ENCODE measurements at places on chromosomes 3 and 15. TPM values are rescaled to one million over a fixed set of nuclear protein-coding genes. Genes with fewer than 3 reads are reported as not detected.
A peak's percentile ranks its signal among the peaks of the same experiment; 100 is the strongest.

DNA sequence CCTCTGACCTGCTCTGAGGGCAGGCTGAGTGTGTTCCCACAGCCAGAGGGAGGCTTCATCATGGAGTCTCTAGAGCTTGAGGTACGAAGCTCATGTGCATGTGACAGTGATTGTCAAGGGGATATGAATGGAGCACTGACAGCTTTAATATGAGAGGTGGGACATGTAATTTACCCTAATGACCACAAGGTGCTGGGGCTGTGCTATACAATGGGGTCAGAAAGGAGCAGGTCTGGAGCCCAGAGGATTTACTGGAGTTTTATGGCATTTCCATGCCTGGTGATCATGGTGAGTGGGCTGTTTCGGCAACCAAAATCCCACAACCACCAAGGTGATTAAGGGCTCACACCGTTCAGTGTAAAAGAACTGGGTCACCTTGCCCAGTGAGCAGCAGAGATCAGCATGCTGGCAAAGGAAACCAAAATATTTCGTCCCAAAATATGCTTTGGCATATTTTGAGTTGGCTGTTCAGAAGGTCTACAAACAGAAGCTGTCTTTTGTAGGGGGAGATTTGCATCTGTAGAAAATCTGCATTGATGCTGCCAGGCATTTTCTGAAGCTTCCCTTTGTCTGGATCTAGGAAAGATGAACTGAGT is 40.1 kb upstream of the RASGRF1 start:
- H3K36me3 ChIP-seq: no peaks in the 10 kb centered on the region
- no peak overlapping the region for H3K4me3 ChIP-seq
- H3K27me3 ChIP-seq: peaks cover 42% of the 10 kb centered on the region
- no peaks in the 10 kb centered on the region for H3K4me1 ChIP-seq

- no peak overlapping the region for H3K27ac ChIP-seq
- DNase-seq: no peak
- H3K27me3 ChIP-seq: no peaks in the 10 kb centered on the region
Measured at GRCh38 chr3:129514110-129514509, 14.3 kb upstream of the RHO start.

- H3K36me3 ChIP-seq: peaks cover 3% of the 10 kb centered on the region
- no peaks in the 10 kb centered on the region for H3K4me1 ChIP-seq
- no peak for DNase-seq
- peaks cover 11% of the 10 kb centered on the region for H3K27me3 ChIP-seq
- no peak overlapping the region for H3K4me3 ChIP-seq
Measured at GRCh38 chr15:93159930-93160329, 70.9 kb upstream of the RGMA start.

- H3K4me1 ChIP-seq: no peaks in the 10 kb centered on the region
- DNase-seq: no peak
- H3K36me3 ChIP-seq: no peaks in the 10 kb centered on the region
- peaks cover 25% of the 10 kb centered on the region for H3K27me3 ChIP-seq
- H3K27ac ChIP-seq: no peak overlapping the region
Measured at GRCh38 chr3:10487988-10488633, 17.3 kb downstream of the ATP2B2 start.

DNA sequence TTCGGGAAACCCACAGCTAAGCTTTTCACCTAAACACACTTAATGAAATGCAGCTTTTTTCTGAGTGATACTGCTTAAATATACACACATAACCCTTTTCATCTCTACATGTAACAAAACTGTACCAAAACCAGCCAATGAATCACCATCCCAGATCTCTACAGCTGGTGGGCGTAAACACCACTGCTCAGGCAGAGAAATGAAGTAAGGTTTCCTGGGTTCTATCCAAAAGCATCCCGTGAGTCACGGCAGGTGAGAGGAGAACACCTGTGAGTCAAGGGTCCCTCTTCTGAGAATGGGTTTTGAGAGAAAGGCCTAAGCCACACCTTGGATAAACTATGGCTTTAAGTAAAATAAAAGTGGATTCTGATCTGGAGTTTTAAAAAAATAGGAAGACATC is 2.6 kb downstream of the CLDN1 start:
- peaks cover 47% of the 10 kb centered on the region for H3K27me3 ChIP-seq
- peaks cover 8% of the 10 kb centered on the region for H3K4me1 ChIP-seq
- H3K27ac ChIP-seq: no peak overlapping the region

DNA sequence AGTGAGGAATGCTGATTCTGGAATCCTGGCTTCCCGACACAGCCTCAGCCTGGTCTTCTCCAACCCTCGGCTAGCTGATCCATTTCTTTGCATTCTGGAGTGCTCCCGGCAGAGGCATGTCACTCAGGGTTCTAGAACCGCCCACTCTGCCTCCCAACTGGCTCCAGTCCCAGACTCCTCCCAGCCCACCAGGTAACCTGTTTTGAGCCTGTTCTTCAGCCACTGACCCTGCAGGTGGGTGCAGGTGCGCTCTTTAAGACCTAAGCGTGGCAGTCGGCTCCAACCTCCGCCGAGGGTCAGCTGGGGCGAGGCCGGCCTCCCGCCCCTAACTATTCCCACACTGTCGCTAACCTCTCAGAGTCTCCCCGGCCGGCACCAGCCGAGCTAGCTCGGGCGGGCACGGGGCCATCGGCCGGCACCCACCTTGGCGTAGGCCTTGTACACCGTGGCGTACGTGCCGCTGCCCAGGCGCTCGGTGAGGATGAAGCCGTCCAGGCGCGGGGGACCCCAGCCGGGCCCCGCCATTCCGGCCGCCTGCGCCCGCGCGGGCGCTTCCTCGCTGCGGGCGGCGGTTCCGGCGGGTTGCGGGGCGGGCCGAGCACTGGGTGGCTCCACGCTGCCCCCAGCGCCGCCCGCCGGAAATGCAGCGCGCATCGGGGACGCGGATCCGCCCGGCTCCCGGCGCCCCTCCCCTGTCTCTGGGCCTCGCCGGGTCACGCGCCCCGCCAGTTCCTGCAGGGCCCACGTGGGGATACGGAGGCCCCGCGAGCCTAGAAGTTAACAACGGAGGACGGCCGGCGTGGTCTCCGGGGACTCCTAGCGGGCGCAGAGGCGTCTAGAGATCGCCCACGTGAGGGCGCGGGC is at the start of gene ULK3:
Gene ULK3 (minus strand): TSS at position 576 of the 864 bp plus-strand sequence. CDS start 51 bp downstream, at position 525.
- peak within 1 kb of the TSS; percentile 95 for H3K4me3 ChIP-seq
- no peaks in the 10 kb centered on the region for H3K27me3 ChIP-seq
- DNase-seq: peak; percentile 95

DNA sequence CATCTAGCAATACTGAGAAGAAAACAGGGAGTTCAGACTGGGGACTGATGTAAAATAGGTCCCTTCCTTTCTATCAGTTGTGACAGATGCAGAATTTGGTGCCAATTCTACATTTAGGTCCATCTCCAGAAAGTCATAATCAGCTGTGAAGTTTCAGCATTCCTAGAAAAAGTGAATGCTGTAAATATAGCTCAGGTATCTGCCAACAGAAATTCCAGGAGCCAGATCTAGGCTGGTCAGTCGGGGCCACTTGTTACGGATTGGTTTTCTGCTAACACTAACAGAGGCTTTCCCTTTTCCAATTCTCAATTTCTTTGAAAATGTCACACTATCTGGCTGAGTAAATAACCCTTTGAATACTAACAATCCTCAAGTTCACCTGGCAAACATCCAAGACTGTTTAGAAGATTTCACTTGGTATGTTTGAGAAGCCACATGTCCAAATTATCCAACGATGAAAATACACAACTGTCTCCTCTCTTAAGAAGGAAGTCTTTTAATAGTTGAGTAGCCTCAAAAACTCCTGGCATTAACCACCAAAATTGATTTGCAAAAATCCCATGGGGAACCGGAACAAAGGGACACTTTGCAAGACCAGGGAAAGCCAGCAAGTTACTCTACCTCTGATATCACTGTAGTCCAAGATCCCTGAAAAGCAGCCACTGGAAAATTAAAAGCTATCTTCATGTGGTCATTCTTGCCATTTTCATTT is 222.3 kb downstream of the ZMAT3 start:
- H3K4me3 ChIP-seq: no peak overlapping the region
- H3K27ac ChIP-seq: no peak overlapping the region
- H3K4me1 ChIP-seq: no peaks in the 10 kb centered on the region
- no peak for DNase-seq
- no peaks in the 10 kb centered on the region for H3K27me3 ChIP-seq
- H3K36me3 ChIP-seq: no peaks in the 10 kb centered on the region

The CHAC1 gene
- total RNA-seq: 7.8 TPM

The LMAN1L gene
- total RNA-seq: not detected

The FAM227B gene
- total RNA-seq: 6.1 TPM

The NRROS gene
- 0.68 TPM for total RNA-seq

The LSMEM2 gene
- not detected for total RNA-seq

The THRB gene
- total RNA-seq: 27.3 TPM

The CPLX3 gene
- total RNA-seq: not detected
